Inflammatory macrophage (primary cell): ENCODE measurements at places on chromosomes 3 and 15.
A peak's percentile ranks its signal among the peaks of the same experiment; 100 is the strongest.

DNA sequence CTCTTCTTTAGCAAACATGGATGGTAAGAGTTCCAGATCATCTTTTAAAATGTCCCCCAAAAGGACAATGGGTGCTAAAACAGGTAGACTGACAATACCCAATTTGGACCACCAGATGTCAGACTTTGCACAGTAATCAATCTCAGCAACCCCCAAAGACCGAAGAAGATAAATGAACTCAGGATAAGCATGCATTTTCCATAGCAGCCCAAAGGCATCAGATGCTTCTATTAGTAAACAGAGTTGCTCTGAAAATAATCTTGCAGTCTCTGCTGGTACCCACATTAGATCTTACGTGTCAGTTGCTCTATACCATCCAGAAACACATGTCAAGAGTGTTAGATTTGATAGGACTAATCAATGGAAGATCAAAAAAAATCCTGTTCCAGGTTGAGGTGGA lies 20.6 kb downstream of the MYH15 start:
- peak; percentile 61 for DNase-seq

GRCh38 chr3:137165117-137165806 lies 207.5 kb downstream of the IL20RB start:
- DNase-seq = no peak

- DNase-seq = peak; percentile 46
Observed at GRCh38 chr3:43608751-43609150, 13.1 kb downstream of the ANO10 start.

GRCh38 chr15:53591041-53591440 lies 168.4 kb downstream of the WDR72 start:
- no peak for DNase-seq

DNA sequence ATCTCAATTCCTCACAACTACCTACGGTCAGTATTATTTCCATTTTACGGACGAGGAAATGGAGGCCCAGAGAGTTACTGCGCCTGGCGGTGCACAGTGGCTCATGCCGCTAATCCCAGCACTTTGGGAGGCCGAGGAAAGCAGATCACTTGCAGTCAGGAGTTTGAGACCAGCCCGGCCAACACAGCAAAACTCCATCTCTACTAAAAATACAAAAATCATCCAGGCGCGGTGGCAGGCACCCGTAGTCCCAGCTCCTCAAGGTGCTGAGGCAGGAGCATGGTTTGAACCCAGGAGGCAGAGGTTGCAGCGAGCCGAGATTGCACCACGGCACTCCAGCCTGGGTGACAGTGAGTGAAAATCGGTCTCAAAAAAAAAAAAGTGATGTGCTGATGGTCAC lies 187.3 kb downstream of the XXYLT1 start:
- no peak for DNase-seq

GRCh38 chr3:178385280-178385952 lies 150.8 kb upstream of the KCNMB2 start:
- peak; percentile 47 for DNase-seq

GRCh38 chr3:185757176-185757575 lies 67.7 kb downstream of the IGF2BP2 start:
- DNase-seq = no peak

GRCh38 chr15:47862402-47862801 lies 145.1 kb downstream of the SEMA6D start:
- DNase-seq = no peak

- no peak for DNase-seq
Observed at GRCh38 chr15:76183930-76184649, 124.3 kb downstream of the TMEM266 start.

GRCh38 chr3:10357592-10358308 lies 36.8 kb upstream of the SEC13 start:
- peak; percentile 28 for DNase-seq

DNA sequence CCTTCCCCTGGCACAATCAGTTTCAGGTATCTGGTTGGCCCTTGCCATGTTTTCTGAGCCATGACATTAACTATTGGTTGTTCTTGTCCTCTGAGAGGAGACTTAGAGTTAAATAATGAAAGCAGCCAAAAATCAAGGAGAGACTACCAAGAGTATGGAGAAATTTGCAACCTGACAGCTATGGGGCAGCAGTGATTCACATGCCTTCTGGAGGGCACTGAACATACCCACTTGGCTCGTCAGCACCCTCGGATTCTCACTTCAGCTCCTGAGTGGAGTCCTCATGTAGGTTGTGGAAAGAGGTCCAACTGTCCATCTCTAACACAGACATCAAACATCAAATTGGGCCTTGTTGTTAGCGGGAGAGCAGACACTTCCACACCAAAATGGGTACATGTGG lies 265.6 kb downstream of the EBLN2 start:
- no peak for DNase-seq

- DNase-seq = no peak
Observed at GRCh38 chr3:193585530-193585929, 7.5 kb upstream of the OPA1 start.

- no peak for DNase-seq
Observed at GRCh38 chr15:31136016-31136415, 34.5 kb upstream of the TRPM1 start.

- no peak for DNase-seq
Observed at GRCh38 chr3:24401811-24402185, 92.9 kb downstream of the THRB start.

DNA sequence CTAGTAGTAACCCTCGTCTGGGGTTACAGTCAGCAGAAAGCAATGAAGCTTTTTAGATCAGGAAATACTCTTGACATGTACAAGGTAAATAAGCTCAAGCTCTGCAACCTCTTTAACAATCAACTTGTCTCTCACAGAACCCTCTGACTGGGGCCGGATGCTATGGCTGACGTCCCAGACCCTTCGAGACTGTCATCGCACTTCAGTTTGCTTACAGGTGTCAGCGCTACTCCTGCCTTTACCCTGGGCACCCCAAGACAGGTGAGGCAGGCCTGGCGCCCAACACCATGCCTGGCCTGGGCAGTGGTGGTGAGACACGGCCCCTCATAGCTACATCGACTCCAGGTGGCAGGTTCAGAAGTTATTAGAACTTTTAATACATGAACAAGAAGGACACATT lies 30.6 kb downstream of the LRRFIP2 start:
- no peak for DNase-seq

GRCh38 chr3:11445883-11446282 lies 173.7 kb downstream of the ATG7 start:
- DNase-seq = no peak

DNA sequence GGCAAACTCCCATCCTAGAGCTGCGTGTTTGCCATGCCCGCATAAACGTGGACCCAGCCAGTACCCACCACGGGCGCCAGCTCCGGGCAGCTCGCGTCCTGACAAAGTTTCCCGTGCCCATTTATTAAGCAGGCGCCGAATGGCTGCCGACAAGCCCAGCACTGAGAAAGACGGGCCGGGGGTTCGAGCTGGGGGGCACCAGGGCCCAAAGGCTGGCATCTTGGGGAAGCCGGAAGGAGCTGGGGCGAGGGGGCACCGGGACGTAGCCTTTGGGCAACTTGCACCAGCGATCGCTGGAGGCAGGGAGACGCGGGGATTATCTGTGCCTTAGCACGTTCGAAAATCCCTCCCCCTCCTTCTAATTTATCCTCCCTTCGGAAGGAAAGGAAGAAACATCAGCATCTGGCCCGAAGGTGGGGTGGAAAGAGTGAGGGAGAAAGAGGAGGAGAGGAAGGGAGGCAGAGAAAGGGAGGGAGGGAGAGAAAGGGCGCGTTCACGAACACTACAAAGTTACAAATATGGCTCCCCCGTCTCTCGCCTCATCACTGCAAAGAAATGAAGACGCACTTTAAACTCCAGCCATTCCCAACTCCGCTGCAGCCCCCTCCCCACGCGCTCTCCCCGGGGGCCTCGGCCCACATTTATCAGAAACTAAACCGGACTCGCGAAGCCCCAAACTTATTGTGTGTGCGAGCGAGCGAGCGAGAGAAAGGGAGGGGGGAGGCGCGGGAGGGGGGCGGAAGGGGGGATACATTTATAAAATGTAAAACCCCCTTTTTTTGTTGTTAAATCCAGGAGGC lies 1.0 kb downstream of the ANP32A start:
- peak; percentile 38 for DNase-seq

DNA sequence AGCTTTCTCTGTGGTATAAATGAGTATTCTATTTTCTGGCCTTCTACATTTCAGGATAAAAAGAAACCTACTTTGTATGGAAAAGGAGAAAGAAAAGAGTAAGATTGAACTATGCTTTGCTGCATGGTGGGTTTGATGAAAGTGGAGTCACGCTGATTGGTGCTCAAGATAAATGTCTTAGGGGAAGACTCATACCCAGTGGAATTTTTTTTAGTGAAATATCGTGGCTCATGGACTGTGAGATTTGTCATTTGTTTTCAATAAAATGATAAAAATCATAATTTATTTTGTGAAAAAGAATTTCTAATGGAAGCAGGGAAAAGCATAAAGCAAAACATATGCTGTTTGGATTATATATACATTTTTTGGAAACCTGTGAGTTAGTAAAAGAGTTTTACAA lies 292.5 kb downstream of the ZPLD1 start:
- no peak for DNase-seq

DNA sequence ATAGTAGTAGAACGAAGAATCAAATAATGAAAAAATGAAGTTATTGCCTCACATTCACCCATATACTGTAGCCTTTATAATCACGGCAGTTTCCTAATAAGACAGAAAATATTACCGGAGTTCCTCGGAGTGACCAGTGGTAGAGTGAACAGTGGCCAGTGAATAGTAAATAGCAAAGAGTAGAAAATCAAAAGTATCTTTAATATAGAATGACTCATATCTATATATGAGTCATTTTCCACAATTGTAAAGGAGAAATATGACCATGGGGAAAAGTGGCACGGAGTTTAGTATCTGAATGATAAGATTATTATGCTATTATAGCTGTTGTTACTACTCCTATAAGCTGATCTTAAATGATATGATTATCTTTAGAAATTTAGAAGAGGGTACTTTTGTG lies 38.5 kb downstream of the ZBTB20 start:
- DNase-seq = no peak

- DNase-seq = no peak
Observed at GRCh38 chr3:55292360-55292759, 194.7 kb downstream of the WNT5A start.

GRCh38 chr15:83498801-83499200 lies 51.7 kb downstream of the SH3GL3 start:
- DNase-seq = no peak
